Ureter (tissue), 1 donor: ENCODE measurements at places on chromosomes 16 and 17.

DNA sequence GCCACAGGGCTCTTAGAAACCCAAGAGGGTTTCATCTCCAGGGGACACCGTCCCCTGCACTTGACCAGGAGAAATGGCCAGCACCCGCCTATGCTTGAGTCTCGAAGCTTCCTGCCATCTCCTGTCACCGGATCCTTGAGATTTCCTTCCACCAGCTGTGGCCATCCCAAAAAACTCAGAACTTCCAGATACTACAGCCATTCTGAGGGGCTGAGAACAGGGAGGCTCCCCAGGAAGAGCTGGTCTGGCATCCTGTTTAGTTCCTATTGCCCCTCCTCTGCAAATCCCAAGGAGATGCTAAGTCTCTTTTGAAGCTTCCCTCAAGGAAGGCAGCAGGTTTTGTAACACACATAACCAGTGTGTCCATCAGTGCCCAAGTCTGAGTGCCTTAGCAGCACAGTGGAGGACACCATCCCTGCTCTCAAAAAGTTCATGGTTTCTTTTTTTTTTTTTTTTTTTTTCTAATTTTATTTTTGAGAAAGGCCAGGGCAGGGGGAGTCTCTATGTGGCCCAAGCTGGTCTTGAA lies 2.0 kb downstream of the UBALD2 start:
- DNase-seq, result no peak

DNA sequence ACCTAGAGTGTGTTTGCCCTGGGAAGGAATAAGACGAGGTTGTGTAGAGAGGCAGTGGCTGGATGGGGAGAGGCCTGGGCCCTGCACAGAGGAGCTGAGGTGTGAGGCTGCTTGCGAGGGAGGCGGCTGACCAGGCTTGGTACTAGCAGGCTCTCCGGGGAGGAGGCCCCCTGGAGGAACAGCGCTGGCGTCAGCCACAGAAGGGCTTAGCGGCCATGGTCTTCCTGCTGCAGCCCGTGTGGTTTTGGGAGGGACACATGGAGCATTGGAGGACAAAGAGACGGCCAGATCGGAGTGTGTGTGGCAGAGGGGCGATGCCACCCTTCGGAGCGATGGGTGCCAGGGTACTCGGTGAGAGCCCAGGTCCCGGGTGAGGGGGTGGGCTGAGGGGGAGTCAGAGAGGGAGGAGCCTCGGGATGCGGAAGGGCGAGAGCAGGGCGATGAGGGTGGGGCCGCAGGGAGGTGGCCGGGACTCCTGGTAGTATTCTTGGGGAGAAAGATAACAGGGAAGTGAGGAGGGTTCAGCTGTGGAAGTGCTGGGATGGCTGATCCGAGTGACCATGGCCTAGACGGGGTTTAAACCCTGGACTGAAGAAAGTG lies 8.3 kb downstream of the BANP start:
- DNase-seq, result no peak

- DNase-seq, result peak; percentile 51
Observed at GRCh38 chr17:42422412-42422957, 571 bp downstream of the CAVIN1 start.

- no peak for DNase-seq
Observed at GRCh38 chr17:57869617-57870282, 19.9 kb upstream of the MRPS23 start.

GRCh38 chr16:4338125-4338582 lies 13.0 kb downstream of the PAM16 start:
- no peak for DNase-seq

DNA sequence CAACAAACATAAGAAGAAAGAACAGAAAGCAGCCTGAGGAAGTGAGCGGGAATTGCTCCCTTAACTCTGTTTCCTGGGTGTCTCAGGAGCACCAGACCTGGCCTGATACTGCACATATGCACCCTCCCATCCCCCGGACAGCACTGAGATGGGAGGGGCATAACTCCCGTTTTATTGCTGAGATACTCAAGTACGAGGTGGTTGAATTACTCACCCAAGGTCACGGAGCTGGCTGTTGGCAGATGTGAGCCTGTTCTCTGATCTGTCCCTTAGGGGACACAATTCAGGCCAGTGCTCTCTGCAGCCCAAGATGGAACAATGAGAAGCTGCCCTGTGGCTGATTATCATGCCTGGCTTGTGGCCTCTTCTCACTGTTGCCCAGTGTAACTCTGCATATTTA lies 9.1 kb upstream of the MED9 start:
- DNase-seq, result no peak

- DNase-seq, result no peak
Observed at GRCh38 chr17:58822148-58823050, 66.7 kb downstream of the PPM1E start.

DNA sequence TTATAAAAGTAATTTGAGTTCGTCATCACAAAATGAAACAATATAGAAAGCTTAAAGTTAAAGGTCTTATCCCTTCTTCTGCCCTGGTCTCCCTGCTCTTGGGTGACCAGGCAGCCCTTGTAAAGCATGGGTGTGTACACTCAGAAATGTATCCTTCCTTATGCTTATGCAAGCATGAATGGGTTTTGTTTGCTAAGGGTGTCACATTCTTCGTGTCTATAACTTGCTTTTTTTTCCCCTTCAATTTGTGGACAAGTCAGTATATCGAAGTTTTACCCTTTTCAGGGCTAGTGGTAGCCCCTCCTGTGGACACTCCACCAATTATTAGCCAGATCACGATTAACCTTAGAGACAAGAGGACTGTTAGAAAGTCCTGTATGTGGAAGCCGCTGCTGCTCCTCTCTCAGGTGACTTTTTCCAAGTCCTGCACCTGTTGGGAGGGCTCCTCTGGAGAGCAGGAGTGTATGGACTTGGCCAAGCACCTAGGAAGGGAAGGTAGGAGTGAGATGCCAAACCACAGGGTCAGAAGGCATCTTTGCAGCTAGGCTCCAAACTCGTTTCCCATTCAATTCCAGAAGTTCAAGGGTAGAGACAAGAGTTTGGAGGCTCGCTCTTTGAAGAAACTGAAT lies 50.9 kb downstream of the LDHD start:
- no peak for DNase-seq

DNA sequence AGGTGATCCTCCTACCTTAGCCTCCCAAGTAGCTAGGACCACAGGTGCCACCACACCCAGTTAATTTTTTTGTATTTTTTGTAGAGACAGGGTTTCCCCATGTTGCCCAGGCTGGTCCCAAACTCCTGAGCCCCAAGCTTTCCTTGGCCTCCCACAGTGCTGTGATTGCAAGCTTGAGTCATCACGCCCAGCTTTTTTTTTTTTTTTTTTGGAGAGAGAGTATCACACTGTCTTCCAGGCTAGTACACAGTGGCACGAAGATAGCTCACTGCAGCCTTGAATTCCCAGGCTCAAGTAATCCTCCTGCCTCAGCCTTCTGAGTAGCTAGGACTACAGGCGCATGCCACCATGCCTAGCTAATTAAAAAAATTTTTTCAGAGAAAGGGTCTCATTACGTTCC lies 27.2 kb downstream of the HEATR9 start:
- no peak for DNase-seq

- no peak for DNase-seq
Observed at GRCh38 chr16:16882766-16883165, 503.8 kb downstream of the NPIPA7 start.

GRCh38 chr16:49986351-49987124 lies 38.5 kb upstream of the CNEP1R1 start:
- DNase-seq, result peak; percentile 48

DNA sequence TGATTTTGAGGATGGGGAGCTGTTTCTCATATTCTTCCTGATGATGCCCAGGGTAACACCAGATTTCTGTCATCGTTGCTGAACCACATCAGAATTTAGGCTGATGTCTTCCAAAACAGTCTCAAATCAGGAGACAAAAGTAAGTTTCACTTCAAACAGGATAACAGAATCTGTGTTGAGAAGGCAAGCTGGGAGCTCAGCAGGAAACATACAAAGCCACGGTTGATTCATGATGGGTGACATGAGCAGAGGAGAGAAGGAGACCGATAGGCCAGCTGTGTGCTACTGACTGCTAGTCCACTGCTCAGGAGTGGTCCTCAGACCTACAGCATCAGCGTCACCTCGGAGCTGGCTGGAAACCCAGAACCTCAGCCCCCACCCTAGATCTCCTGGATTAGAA lies 62.9 kb upstream of the RCVRN start:
- DNase-seq, result no peak

DNA sequence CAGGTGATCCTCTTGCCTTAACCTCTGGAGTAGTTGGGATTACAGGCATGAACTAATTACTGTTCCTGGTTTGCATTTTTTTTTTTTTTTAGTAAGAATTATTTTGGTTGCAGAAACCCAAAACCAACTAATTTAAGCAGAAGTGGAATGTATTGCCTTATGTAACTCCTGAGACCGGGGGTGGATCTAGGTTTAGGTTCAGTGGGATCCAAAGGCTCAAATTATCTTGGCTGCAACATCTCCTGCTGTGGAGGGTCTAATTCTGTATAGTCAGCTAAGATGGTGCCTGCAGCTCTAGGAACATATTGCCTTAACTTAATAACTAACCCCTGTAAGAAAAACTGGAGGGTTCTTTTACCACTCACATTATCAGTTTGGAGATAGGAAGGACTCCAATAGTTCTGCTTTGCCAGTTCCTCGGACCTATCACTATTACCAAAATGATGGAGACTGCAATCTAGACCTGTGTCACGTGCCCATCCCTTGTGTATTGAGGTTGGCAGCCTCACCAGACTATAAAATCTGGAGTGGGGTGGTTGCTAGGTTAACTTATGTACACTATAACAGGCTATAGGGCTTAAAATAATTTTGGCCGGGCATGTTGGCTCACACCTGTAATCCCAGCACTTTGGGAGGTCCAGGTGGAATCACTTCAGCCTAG lies 8.5 kb downstream of the SNTB2 start:
- no peak for DNase-seq

- peak; percentile 77 for DNase-seq
Observed at GRCh38 chr16:57392694-57393093, 11.9 kb upstream of the CCL17 start.

DNA sequence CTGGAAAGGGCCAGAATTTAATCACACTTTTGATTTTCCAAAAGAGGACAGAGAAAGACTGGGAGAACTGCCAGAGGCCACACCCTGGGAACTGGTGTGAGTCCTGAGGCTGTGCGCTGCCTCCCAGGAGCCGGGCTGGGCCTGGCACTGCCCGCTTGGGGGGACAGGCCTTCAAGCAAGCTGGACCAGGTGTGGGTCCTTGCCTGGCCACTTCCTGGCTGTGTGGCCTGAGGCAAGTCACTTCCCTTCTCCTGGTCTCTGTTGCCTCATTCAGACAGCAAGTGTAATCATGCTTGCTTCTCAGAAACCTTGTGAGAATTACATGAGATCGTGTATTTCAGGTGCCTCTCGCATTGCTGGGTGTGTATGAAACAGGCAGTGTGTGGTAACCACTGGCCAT lies 143.0 kb downstream of the SNX29 start:
- no peak for DNase-seq

DNA sequence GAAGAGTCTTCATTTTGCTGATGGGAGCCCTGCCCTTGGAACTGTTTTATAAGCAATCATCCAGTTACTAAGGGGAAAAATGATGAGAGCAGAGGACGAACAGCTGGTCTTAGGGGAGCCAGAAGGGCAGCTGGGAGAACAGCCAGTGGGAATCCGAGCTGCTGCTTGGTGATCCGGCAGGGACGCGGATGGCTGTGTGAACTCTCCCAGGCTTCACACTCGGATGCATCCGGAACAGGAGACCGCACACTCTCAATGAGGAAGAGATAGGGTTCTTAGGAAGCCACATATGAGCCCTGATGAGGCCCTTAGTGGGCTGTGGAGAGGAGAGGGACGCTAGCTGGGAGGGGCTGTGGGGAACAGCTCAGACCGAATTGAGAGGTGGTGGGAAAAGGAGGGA lies 5.0 kb upstream of the CACNG5 start:
- DNase-seq, result no peak

GRCh38 chr16:17278988-17279387 lies 191.8 kb downstream of the XYLT1 start:
- DNase-seq, result no peak

- DNase-seq, result no peak
Observed at GRCh38 chr16:51153577-51154031, 2.5 kb upstream of the SALL1 start.

DNA sequence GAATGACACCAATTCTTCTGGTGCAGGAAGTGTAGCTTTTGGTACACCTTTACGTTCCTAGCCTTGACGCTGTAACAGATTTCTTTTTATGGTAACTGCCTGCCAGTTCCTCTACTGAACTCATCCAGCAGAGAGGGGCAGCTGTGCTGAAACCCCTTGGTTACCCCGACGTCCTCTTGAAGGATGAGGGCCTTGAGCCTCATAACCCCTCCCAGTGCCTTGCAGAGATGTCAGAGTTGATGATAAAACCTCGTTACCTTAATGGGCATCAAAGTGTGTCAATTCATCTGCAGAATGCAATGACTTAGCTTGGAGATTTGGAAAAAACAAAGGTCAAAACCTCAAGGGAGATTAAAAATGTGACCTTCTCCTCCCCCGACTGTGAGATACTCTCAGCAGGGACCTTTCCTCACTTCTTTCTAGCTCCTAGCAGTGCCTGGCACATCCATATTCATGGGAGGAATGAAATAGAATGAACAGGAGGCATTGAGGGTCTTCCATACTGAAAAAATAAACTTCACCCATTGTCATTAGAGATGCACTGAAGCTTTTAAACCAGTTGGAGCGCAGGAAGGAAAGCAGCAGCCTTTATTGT lies 69.2 kb downstream of the SDR42E1 start:
- no peak for DNase-seq

DNA sequence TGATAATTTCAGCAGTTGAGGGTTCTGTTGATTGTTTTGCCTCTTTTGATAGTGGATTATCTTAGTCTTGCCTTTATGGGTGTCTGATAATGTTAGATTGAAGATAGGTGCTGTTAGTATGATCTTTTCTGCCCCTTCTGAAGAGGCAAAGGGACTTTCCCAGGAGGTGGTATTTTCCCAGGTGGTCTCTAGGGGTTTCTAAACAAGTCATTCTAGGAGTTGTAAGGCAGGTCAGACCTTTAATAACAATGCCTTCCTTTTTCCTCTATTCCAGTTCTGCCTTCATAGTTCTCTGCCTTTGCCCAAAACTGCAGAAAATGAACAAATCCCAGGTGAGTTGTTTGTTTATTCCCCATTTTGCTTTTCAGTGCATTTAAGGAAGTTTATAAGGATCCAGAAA lies 4.3 kb downstream of the ZFP1 start:
- DNase-seq, result no peak

GRCh38 chr16:27398894-27399853 lies 2.8 kb upstream of the IL21R start:
- no peak for DNase-seq
